ENCODE measurements at places on chromosomes 4 and X. TPM values are rescaled to one million over a fixed set of nuclear protein-coding genes. Genes with fewer than 3 reads are reported as not detected.

ASB5 gene
- total RNA-seq = not detected

DNA sequence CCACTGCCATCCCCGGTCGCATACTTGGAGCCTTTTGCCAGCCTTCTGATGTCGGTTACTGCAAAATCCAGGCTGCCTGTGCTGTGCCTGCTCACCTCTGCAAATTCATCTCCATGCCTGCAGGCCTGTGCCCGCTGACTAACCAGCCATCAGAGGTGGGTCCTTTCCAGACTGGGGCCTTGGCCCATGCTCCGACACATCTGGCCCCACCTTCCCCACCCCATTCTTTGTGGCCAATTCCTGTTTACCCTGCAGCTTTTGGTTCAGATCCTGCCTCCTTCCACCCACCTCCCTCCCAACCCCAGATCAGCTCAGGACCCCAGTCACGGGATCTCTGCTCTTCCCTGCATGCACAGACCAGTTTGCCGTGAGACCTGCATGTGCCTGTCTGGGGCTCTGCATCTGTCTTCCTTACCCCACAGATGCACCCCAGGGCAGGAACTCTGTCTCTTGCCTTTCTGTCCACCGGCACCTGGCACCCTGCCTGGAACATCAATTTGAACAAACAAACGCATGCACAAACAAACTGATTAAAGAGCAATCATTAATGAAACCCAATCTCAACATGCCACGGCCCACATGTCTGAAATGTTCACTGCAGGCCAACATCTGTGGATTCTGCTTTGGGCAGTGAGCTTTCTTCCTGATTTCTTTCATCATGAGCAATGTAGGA, 112.8 kb upstream of the PSAPL1 start:
- no peak overlapping the region for H3K27ac ChIP-seq
- no peak overlapping the region for H3K4me3 ChIP-seq
- H3K4me1 ChIP-seq = no peaks in the 10 kb centered on the region
- no peaks in the 10 kb centered on the region for H3K27me3 ChIP-seq
- peak; percentile 36 for DNase-seq

- no peaks in the 10 kb centered on the region for H3K36me3 ChIP-seq
- no peaks in the 10 kb centered on the region for H3K27me3 ChIP-seq
- DNase-seq = no peak
- H3K27ac ChIP-seq = no peak overlapping the region
- no peak overlapping the region for H3K4me3 ChIP-seq
Observed at GRCh38 chr4:113495790-113496189, 265.7 kb downstream of the CAMK2D start.

DNA sequence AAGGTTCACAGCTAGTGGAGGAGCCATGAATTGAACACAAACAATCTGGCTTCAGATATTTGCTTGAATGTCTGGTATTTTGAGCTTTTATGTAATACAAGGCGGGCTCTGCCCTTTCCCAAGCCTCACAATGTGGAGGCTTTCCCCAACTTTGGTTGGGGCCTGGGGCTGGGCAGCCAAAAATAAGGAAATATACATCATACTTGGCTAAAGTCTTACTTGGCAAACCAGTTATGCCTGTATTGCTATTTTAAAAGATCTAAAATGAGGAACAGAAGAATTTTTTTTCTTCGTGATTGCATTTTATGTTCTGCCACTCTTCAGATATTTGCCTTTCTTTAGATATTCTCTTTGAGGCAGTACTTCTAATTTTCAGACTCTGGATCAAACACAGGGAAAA, 26.1 kb downstream of the ARFIP1 start:
- DNase-seq = no peak
- no peak overlapping the region for H3K27ac ChIP-seq
- H3K27me3 ChIP-seq = no peaks in the 10 kb centered on the region
- H3K36me3 ChIP-seq = no peaks in the 10 kb centered on the region

DCAF8L2 gene
- not detected for total RNA-seq

AKAP14 gene
- total RNA-seq = not detected

DNA sequence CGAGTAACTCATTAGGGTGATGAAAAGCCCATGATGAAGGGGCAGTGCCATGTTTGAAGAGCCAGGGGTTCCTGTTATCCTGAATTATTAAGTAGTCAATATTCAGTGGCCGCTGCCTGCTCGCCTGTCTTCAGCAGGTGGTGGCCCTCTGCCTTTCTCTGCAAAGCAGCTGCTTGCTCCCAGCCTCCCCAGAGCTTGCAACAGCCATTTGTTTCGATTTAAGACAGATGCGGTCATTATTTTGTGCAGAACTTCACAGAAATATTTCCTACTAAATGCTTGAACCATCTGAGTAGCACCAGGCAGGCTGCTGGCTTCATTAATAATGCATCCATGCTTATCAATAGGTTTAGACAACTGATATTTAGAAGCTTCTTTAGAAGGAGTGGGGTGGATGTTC, 104.3 kb upstream of the TTC29 start:
- H3K27ac ChIP-seq = no peak overlapping the region
- H3K36me3 ChIP-seq = no peaks in the 10 kb centered on the region
- no peak for DNase-seq

GRCh38 chrX:67044029-67044653, 405.3 kb upstream of the EDA2R start:
- H3K27ac ChIP-seq = no peak overlapping the region
- no peak overlapping the region for H3K4me3 ChIP-seq
- H3K36me3 ChIP-seq = no peaks in the 10 kb centered on the region

DNA sequence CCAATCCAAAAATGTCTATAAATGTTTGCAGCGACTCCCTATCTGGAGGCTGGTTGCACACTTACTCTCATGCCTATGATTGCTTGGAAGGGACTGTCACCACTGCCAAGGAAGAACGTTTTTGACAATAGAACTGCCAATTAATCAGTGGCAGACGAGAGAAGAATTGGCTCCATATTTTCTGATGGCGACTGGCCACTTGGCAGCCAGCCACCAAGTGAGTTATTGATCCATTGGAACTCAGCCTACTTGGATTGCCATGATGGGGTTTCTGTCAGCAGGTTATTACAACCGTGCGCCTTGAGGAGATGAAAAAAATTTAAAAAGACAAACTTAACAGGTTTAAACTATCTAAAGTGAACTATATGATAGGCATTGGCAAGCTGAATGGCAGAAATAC, 47.4 kb downstream of the LINC00632 start:
- no peaks in the 10 kb centered on the region for H3K36me3 ChIP-seq

FGF5 gene
- total RNA-seq = not detected

SLC34A2 gene
- not detected for total RNA-seq

GRCh38 chr4:120616041-120616440, 306.5 kb downstream of the PRDM5 start:
- H3K36me3 ChIP-seq = no peaks in the 10 kb centered on the region
- H3K4me1 ChIP-seq = no peaks in the 10 kb centered on the region
- no peaks in the 10 kb centered on the region for H3K27me3 ChIP-seq
- H3K27ac ChIP-seq = no peak overlapping the region
- DNase-seq = no peak
- no peak overlapping the region for H3K4me3 ChIP-seq

ADAMTS3 gene
- 4.2 TPM for total RNA-seq

GRCh38 chr4:67933755-67934154, 29.5 kb downstream of the TMPRSS11A start:
- H3K27me3 ChIP-seq = no peaks in the 10 kb centered on the region
- DNase-seq = no peak
- H3K4me1 ChIP-seq = no peaks in the 10 kb centered on the region
- H3K4me3 ChIP-seq = no peak overlapping the region
- no peak overlapping the region for H3K27ac ChIP-seq
- no peaks in the 10 kb centered on the region for H3K36me3 ChIP-seq

NDST3 gene
- total RNA-seq = not detected

USP17L22 gene
- total RNA-seq = not detected
